ENCODE measurements at places on chromosomes 2 and 18.

DNA sequence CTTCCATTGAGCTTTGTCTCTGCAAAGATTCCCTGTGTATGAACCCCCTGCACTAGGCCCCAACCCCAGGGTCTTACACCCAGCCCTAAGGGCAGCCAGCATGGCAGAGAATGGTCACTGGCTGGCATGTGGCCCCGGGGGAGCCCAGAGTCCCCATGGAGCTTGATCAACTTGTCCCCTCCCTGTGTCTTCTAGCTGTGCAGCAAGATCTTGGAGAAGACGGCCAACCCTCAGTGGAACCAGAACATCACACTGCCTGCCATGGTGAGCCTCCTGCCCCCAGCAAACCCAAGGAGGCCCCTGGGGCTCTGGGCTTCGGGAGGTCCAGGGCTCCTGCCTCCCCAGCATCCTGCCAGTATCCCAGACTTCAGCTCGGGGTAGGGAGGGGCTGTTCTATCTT lies 81.5 kb downstream of the DYSF start:
- DNase-seq = no peak

DNA sequence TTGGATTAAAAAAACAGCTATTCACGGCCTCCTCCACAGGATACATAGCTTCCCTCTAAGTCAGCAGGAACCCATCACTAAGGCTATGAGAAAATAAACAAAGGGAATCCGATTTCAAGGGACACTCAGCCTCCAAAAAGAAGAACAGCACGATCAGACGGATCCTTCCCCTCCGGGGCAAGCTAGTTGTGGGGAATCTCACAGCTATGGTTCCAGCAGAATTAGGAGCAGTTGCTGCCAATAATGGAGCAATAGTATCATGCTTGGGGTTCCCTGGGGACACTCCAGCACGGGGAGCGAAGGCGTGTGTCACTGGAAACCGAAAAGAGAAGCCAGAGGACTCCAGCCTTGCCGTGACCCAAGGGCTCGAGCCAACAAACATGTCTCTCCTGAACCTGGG lies 163.1 kb downstream of the TTC32 start:
- peak; percentile 69 for DNase-seq

DNA sequence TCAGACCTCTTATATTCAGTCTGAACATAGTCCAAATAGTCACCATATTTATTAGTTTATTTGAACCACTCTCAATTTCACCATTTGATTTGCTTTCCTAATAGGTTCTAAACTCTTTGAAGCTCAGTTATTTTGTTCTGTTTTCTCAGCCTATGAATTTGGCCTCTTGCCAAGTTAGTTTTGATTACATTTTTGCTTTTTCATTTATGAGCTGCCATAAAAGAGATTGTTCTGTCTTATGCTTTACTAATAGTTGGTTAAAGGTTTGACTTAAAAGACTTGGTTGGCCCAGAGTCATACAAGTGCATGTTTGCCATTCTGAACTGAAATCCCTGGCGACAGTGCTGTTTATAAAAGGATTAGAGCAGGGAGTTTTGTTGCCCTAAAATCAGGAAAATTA lies 85.9 kb upstream of the RANBP2 start:
- DNase-seq = no peak

DNA sequence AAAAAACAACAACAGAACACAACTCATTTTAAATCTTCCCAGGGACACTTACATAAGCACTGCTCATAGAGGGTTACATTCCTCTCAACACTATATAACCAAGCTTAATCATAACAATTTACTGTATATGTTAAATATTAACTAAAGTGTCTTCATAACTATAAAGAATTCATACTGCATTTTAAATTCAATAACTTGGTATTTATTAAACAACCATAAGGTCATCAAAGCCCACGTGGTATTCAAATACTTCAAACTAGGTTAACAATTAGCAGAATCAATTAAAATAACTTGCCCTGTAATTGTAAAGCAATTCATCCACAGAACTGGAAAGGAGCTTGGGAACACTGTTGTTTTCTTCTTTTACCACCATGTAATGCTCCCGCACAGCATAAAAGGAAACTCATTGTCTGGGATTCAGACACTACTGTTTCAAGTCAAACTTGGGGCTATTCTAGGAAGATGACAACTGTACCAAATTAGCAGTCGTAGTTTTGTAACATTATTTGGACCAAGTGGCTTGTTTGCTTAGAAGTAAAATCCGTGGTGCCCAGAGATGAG lies 10.4 kb downstream of the GAREM1 start:
- DNase-seq = no peak

- DNase-seq = no peak
These were observed 120.8 kb downstream of the FAM168B start for GRCh38 chr2:130972410-130972809.

GRCh38 chr2:144615866-144616565 lies 96.1 kb upstream of the ZEB2 start:
- no peak for DNase-seq

GRCh38 chr2:240730501-240731177 lies 39.0 kb downstream of the AQP12A start:
- DNase-seq = no peak

DNA sequence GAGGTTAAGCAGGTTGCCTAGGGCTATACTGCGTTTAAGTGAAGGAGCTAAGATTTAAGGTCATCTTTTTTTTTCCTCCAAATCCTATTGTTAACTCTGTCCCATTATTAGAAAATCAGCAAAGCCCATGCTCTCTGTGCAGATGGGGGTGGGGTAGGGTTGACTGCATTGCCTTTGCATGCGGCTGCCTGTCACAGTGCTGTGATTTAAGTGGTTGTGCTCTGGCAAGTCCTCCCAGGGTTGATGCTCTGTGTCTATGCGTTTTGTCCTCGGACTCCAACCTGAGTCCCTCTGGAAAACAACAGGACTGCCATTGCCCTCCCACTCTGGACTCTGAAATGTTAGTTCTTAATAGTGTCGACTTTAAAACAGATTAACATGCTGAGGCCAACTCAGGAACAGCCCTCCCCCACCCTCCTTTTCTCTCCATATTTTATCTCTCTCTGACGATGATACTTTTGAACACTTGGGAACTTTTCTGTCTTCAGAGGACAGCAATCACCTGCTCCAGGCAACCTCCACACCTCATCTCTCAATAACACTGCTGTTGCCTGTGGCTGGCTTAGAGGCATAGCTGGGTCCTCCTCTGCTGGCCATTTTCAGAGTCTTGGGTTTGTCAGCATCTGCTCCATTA lies 5.8 kb downstream of the FHOD3 start:
- no peak for DNase-seq

- no peak for DNase-seq
These were observed 57.0 kb upstream of the TXNDC2 start for GRCh38 chr18:9828506-9829396.
